Mesothelial cell of epicardium (in vitro differentiated cells): ENCODE measurements at places on chromosomes 2 and 18.

DNA sequence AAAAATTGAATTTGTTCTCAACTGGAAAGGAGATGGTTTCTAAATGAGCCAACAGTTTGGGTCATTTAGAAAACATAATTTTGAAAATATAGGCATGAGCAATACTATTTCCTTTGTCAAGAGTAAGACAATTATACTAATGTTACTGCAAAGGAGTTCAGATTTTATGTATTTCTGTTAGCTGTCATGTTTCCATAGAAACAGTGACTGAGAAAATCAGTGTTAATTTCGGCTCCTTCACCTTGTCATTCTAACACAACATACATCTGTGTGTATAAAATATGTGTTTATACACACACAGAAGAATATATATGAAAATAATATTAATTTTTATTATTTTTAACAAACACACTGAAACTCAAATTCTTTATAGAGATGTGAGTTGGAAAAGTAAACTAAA lies 178.0 kb upstream of the SPHKAP start:
- H3K4me3 ChIP-seq: no peak overlapping the region
- DNase-seq: no peak
- no peaks in the 10 kb centered on the region for H3K36me3 ChIP-seq
- peaks cover 5% of the 10 kb centered on the region for H3K27me3 ChIP-seq
- H3K4me1 ChIP-seq: no peaks in the 10 kb centered on the region

- peaks cover 12% of the 10 kb centered on the region for H3K4me1 ChIP-seq
- no peak for DNase-seq
- H3K4me3 ChIP-seq: no peak overlapping the region
- no peak overlapping the region for H3K27ac ChIP-seq
- no peaks in the 10 kb centered on the region for H3K27me3 ChIP-seq
Observed at GRCh38 chr18:8212896-8213780, 396.1 kb upstream of the RAB12 start.

DNA sequence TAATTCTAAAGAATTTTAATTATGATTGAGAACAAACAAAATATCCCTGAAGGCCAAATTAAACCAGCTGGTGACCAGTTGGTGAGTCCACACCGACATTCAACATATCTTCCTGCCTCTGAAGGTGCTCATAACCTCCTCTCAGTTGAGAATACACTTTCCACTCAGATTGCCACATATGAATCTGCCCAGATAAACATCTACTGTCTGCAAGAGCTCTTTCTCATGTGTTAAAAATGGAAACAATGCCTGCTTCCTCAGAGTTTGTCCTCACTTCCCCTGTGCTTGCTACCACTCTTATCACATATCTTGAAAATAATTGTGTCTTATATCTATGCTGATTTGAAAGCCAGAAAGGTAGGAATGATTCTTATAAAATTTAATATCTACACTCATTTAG lies 177.7 kb upstream of the GULP1 start:
- peak overlapping the region; percentile 84 for H3K27ac ChIP-seq
- H3K4me3 ChIP-seq: no peak overlapping the region
- H3K27me3 ChIP-seq: no peaks in the 10 kb centered on the region
- no peaks in the 10 kb centered on the region for H3K36me3 ChIP-seq
- no peak for DNase-seq
- H3K4me1 ChIP-seq: peaks cover 30% of the 10 kb centered on the region

- no peak overlapping the region for H3K4me3 ChIP-seq
- H3K36me3 ChIP-seq: peaks cover 7% of the 10 kb centered on the region
- H3K27me3 ChIP-seq: no peaks in the 10 kb centered on the region
- DNase-seq: no peak
- peaks cover 4% of the 10 kb centered on the region for H3K4me1 ChIP-seq
Observed at GRCh38 chr18:44341759-44342158, 338.9 kb upstream of the SETBP1 start.

GRCh38 chr18:5195656-5196055 lies 1.4 kb downstream of the AKAIN1 start:
- peaks cover 4% of the 10 kb centered on the region for H3K4me1 ChIP-seq
- no peak overlapping the region for H3K4me3 ChIP-seq
- no peaks in the 10 kb centered on the region for H3K36me3 ChIP-seq
- H3K27ac ChIP-seq: no peak overlapping the region
- H3K27me3 ChIP-seq: peaks cover 92% of the 10 kb centered on the region

- H3K27me3 ChIP-seq: no peaks in the 10 kb centered on the region
- peaks cover 18% of the 10 kb centered on the region for H3K4me1 ChIP-seq
- H3K36me3 ChIP-seq: peaks cover 1% of the 10 kb centered on the region
- H3K27ac ChIP-seq: no peak overlapping the region
- H3K4me3 ChIP-seq: no peak overlapping the region
Observed at GRCh38 chr2:17749753-17750438, 3.7 kb downstream of the SMC6 start.

- no peak overlapping the region for H3K4me3 ChIP-seq
- H3K27me3 ChIP-seq: peaks cover 10% of the 10 kb centered on the region
- no peak overlapping the region for H3K27ac ChIP-seq
Observed at GRCh38 chr18:79542876-79543750, 136.5 kb upstream of the CTDP1 start.

DNA sequence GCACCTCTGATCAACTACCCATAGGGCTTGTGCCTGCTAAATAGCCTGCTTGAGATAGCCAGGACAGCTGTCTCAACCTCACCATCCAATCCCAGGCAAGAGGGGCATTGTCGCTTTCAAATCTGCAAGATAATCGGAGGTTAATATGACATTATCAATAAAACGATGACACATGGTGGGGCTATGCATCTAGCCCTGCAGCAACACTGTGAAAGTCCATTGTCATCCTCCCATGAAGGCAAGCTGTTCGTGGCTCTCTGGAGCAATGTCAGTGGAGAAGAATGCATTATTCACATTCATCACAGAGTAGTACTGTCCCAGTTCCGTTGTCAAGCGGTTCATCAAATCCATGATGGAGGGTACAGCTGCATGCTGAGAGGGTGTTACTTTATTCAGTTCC lies 18.9 kb upstream of the KLHL23 start:
- no peaks in the 10 kb centered on the region for H3K27me3 ChIP-seq
- H3K36me3 ChIP-seq: peaks cover 14% of the 10 kb centered on the region
- no peak for DNase-seq
- no peak overlapping the region for H3K27ac ChIP-seq

GRCh38 chr2:54483426-54483825 lies 27.3 kb downstream of the SPTBN1 start:
- H3K27ac ChIP-seq: peak overlapping the region; percentile 39
- peaks cover 30% of the 10 kb centered on the region for H3K4me1 ChIP-seq
- peaks cover 17% of the 10 kb centered on the region for H3K36me3 ChIP-seq

GRCh38 chr2:144460727-144461307 lies 59.1 kb downstream of the ZEB2 start:
- H3K4me1 ChIP-seq: peaks cover 59% of the 10 kb centered on the region
- peak overlapping the region; percentile 52 for H3K27ac ChIP-seq
- DNase-seq: no peak
- H3K4me3 ChIP-seq: no peak overlapping the region
- no peaks in the 10 kb centered on the region for H3K27me3 ChIP-seq
- peaks cover 6% of the 10 kb centered on the region for H3K36me3 ChIP-seq

GRCh38 chr18:12257996-12258718 lies 4.0 kb downstream of the CIDEA start:
- H3K27ac ChIP-seq: no peak overlapping the region
- H3K27me3 ChIP-seq: peaks cover 59% of the 10 kb centered on the region
- H3K36me3 ChIP-seq: no peaks in the 10 kb centered on the region
- H3K4me1 ChIP-seq: peaks cover 31% of the 10 kb centered on the region

GRCh38 chr2:236876642-236877041 lies 209.0 kb upstream of the COPS8 start:
- H3K27ac ChIP-seq: no peak overlapping the region
- no peak for DNase-seq
- peaks cover 52% of the 10 kb centered on the region for H3K4me1 ChIP-seq
- H3K27me3 ChIP-seq: no peaks in the 10 kb centered on the region
- peaks cover 2% of the 10 kb centered on the region for H3K36me3 ChIP-seq

DNA sequence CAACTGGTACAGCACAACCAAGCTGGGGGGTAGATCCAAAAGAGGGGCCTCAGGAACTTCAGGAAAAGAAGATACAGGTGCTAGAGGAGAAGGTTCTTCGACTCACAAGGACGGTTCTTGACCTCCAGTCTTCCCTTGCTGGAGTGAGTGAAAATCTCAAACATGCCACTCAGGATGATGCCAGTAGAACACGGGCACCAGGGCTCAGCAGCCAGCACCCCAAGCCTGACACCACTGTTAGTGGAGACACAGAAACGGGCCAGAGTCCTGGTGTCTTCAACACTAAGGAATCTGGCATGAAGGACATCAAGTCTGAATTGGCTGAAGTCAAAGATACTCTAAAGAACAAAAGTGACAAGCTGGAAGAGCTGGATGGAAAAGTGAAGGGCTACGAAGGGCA lies 43.8 kb downstream of the EMILIN2 start:
- no peak overlapping the region for H3K27ac ChIP-seq
- H3K27me3 ChIP-seq: no peaks in the 10 kb centered on the region
- peaks cover 10% of the 10 kb centered on the region for H3K36me3 ChIP-seq
- H3K4me3 ChIP-seq: no peak overlapping the region

- H3K27ac ChIP-seq: no peak overlapping the region
- H3K4me3 ChIP-seq: no peak overlapping the region
- H3K4me1 ChIP-seq: peaks cover 38% of the 10 kb centered on the region
- H3K27me3 ChIP-seq: no peaks in the 10 kb centered on the region
- no peak for DNase-seq
- H3K36me3 ChIP-seq: no peaks in the 10 kb centered on the region
Observed at GRCh38 chr2:188117706-188118105, 174.0 kb upstream of the GULP1 start.

- no peaks in the 10 kb centered on the region for H3K36me3 ChIP-seq
- H3K27ac ChIP-seq: no peak overlapping the region
- H3K4me1 ChIP-seq: peaks cover 27% of the 10 kb centered on the region
- no peak for DNase-seq
- H3K4me3 ChIP-seq: no peak overlapping the region
- H3K27me3 ChIP-seq: no peaks in the 10 kb centered on the region
Observed at GRCh38 chr2:145020139-145020538, 500.2 kb upstream of the ZEB2 start.

DNA sequence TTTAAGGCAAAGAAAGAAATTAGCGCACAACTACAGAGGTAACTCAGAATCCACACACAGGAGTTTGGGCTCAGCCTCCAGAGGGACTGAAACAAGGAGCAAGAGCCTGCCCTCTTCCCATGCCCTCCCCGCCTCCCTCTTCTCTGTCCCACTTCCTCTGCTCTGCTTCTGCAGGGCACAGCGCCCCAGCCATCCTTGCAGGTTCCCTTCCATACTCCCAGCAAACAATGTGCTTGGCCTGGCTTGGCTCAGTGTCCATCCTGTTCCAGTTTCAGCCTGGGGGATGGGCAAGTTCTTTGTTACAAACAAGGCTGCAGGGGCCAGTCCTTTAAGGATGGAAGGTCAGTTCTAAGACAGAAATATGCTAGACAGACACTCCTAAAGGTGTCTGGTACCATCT lies 133.5 kb downstream of the CDH20 start:
- no peak overlapping the region for H3K4me3 ChIP-seq
- peaks cover 12% of the 10 kb centered on the region for H3K4me1 ChIP-seq
- no peak for DNase-seq
- no peak overlapping the region for H3K27ac ChIP-seq

DNA sequence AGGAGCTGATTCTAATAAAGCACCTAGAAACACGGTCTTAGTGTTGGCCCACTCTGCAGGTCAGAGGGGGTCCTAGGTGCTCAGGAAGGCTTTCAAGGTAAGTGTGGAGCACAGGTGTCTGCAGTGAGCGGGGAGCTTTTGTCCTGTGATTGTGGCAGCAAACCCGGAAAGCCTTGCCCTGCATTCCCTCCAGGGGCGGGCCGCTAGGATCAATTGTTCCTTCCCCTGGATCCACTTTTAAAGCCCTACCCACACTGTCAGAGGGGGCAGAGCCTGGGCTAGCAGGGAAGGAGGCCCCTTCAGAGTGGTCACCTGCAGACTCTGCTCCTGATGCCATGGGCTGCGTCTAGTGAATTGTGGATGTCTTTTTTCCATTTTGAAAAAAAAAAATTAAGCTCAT lies 176.0 kb downstream of the CTIF start:
- H3K27me3 ChIP-seq: peaks cover 24% of the 10 kb centered on the region
- H3K27ac ChIP-seq: no peak overlapping the region
- no peak for DNase-seq
- no peak overlapping the region for H3K4me3 ChIP-seq
- peaks cover 36% of the 10 kb centered on the region for H3K4me1 ChIP-seq
- peaks cover 21% of the 10 kb centered on the region for H3K36me3 ChIP-seq

DNA sequence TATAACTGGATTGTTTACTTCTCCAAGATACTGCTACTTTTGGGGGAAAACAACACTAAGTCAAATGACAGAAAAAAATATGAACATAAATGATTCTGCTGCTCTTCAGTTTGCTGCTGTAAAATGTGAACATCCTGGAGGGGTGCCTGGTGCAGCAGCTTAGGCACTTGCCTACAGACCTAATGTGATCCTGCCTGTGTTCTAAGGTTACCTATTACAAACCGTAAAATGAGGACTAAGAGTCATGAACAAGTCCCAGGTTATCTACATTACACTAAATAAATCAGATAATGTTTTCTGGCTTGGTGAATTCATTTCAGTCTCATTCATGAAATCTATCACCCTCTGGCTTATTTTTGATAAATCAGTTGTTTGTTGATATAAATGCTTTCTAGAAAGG lies 38.4 kb upstream of the ERCC3 start:
- H3K27ac ChIP-seq: no peak overlapping the region
- peaks cover 27% of the 10 kb centered on the region for H3K36me3 ChIP-seq
- DNase-seq: no peak
- no peak overlapping the region for H3K4me3 ChIP-seq
- H3K4me1 ChIP-seq: no peaks in the 10 kb centered on the region
- no peaks in the 10 kb centered on the region for H3K27me3 ChIP-seq

DNA sequence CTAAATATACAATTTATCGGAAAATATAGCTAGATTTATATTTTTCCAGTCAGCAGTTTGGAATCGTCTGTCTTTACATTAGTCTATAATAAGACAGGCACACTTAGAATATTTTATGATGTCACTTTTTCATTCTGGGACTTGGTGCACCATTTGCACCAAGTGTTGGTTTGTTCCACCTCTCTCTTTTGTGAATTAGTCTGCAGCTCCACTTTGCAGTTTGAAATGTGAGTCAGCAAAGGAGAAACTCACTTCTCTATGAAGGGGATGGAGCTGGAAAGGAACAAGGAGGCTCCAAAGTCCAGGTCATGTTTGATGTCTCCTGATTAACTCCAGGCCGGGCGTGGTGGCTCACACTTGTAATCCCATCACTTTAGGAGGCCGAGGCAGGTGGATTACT lies 63.8 kb upstream of the RTN4 start:
- no peak overlapping the region for H3K4me3 ChIP-seq
- no peak overlapping the region for H3K27ac ChIP-seq
- no peaks in the 10 kb centered on the region for H3K36me3 ChIP-seq
- H3K4me1 ChIP-seq: peaks cover 26% of the 10 kb centered on the region
- no peaks in the 10 kb centered on the region for H3K27me3 ChIP-seq
- no peak for DNase-seq
